ENCODE measurements at places on chromosomes 13 and 19.

DNA sequence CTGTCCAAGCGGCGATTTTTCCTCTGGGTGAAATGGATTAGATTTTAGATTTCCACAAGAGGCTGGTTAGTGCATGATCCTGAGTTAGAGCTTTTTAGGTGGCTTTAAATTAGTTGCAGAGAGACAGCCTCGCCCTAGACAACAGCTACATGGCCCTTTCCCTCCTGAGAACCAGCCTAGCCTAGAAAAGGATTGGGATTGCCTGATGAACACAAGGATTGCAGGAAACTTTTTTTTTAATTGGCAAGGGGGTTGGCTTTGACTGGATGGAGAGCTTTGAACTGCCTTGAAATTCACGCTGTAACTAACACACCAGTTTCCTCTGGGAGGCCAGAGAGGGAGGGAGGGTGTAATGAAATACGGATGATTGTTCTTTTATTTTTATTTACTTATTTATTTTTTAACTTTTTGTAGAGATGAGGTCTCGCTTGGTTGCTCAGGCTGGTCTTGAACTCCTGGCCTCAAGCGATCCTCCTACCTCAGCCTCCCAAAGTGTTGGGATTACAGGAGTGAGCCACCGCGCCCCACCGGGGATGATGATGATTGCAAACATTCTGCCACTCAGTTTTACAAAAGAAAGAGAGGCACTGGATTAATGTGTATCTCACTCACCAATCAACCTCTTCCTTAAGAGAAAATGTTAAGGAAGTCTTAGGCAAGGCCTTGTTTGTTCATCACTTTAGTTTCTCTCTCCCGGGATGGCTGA is 1.9 kb downstream of the LDLR start:
- DNase-seq, result no peak

DNA sequence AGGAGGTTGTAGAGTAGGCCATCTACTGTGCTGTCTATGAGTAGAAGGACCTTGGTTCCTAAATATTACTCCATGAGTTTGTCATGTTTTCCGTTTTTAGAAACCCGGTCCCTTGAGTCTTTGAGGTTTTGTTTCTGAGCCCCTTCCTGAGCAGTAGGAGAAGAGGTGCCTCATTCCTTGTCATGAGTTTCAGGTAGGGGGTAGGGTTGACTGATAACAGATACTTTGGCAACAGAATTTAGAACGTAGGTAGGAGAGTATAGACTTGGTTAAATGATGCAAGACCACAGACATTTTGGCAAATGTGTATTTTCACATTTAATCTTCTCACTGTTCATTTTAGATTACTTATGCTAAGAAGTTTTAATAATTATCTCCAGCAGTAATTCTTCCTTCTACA is 24.6 kb downstream of the LMO7 start:
- no peak for DNase-seq

DNA sequence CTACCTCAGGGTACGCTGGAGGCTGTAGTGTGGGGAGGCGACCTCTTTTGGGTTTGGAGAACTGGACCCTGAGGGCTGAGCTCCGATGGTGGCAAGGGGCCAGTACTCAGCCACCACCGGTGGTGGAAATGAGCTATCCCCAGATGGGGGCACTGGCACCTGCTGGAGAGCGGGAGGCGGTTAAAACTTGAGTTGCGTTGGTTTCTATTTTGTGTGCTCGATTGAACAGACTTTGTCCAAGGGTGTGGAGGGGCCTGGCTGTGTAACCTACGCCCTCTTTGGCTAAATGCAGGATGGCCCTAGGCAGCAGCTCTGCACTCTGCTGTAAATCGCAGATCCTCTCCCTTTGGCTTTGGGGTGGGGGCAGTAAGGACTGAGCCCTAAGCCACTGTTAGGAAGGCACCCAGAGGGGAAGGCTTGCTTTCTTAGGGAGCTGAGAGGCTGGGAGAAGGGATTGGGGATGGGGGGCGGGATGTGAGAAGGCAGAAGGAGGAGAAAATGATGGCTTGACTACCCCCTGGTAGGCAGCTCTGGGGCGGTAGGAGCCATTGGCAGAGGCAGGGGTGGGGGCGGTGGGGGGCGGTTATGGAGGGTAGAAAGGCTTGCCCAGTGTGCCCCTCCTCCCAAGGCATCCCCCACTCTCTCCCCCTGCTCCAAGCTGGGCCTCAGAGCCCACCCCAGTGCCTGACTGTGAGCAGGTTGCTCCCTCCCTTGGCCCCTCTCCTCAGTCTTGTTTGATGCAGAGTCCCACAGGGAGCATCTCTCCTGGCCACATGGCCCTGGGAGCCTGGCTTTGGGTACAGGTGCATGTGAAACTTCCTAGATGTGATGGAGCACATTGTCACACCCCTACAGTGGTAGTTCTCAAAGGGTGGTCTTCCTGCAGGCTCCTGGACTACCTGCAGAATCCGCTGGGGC is 5.0 kb downstream of the VSTM2B start:
- DNase-seq, result no peak

- DNase-seq, result no peak
Observed at GRCh38 chr19:54804101-54804500, 691 bp downstream of the KIR2DL4 start.

DNA sequence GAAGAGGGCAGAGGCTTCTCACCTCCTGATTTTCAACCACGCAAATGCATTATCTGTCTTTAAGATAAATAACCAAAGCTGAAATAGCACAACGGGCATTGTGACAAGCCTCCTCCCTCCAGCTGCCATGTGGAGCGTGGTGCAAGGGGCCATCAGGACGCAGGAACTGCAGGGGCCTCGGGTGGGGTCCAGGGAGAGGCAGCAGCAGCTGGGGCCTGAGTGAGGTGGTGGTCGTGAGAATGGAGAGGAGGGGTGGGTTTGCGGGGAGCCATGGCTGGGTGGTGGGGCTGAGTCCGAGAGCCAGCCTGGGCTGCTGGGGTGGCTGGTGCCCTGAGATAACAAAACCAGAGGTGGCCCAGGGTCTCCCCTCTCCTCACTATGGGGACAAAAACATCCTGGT is 66.0 kb downstream of the EPS15L1 start:
- DNase-seq, result no peak

DNA sequence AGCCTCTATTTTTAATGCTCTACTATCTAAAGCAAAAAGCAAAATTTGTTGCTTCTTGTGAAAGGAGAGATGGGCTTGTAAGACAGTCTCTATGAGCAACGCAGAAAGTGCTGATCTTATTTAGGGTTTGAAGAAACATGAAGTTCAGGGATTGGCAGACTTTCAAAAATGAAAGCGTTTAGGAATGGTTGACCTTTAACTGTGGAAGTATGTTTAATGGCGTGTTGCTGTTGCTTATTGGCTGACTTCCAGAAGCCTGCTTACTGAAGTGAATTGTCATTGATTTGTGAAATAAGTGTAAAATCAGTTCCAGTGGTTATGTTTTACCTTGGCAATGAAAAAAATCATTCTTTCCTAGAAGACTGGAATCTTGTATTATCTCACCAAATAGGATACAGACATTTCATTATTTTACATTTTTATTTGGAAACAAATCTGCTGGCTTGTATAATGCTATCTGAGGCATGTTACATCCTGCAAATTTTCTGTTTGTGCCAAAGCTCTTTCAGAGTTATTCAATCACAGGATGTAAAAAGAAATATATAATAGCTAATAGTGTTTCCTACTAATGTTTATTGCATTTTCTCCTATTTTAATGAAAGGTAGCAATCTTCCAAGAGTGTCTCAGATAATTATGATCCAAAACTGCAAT is 221.3 kb upstream of the SLITRK6 start:
- no peak for DNase-seq

DNA sequence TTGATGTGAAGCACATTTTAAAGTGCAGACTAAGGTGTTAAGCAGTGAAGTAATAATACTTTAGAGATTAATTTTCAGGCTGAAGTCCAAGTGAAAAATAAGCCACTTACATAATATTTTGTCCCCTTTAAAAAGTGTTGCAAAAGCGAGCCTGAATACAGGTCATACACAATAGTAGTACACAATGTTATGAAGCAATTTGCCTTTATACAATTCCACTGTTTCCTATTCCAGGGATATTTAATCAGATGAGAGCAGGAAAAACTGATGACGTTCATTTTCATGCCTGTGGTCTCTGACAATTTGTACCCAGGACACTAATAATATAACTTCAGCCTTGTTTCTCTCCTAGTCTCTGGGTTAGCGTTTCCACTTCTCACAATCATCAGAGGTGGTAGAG is 916.7 kb downstream of the PCDH9 start:
- DNase-seq, result no peak

- no peak for DNase-seq
Observed at GRCh38 chr13:84569366-84569765, 687.1 kb upstream of the SLITRK1 start.

- no peak for DNase-seq
Observed at GRCh38 chr19:30371960-30372824, at the start of gene ZNF536. TSS of gene ZNF536 (plus strand) at chr19:30372384. CDS start at chr19:30443563, 71,179 bp downstream.

DNA sequence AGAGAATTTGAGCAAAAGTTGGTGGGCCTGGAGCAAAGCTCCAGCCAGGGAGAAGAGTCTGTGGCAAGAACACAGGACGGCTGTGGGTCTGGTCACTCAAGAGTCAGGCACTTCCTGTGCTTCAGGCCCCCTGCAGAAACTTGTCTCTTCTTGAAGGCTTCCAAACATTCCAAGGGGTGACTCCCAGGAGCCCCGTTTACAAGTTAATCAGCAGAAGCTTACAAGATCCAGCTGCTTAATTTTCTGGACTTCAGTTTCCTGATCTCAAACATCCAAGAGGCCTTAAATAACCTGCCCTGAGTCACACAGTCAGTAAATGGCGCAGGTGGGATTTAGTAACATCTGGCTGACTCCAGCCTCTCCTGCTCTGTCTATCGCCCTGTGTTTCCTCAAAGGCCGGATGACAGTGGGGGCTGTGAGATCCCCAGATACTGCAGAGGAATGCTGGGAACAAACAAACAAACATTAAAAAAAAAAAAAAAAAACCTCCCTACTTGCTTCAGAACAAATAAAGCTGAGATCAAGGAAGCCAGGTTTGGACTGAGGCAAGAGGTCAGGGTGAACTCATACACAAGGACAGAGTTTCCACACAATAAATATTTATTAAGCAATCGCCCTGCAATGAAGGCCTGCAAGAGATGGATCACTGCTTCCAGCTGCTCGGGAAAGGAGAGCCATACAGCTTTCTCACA is 175.4 kb upstream of the RFC3 start:
- no peak for DNase-seq

DNA sequence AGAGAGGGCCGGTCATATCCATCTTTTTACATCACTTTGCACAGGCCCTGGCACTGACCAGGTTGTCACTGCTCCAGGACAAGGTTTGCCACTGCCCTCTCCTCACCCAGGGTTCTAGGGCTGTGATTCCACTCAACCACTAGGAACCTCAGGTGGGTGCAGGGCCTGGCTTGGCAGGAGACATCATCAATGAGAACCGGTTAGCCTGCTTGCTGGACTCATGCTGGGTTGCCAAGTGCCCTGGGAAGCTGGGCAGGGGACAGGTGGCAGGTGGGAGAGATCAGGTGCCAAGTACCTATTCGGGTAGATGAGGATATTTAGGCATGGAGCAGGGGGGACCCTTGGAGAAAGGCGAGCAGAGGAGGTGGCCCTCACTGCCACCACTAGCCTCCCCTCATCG is 4.2 kb upstream of the CERS4 start:
- no peak for DNase-seq

- no peak for DNase-seq
Observed at GRCh38 chr13:31067416-31068118, 94.1 kb downstream of the HSPH1 start.

GRCh38 chr19:33864311-33864850 is 67.7 kb downstream of the KCTD15 start:
- no peak for DNase-seq

GRCh38 chr13:101298517-101298916 is 117.8 kb downstream of the NALCN start:
- no peak for DNase-seq

DNA sequence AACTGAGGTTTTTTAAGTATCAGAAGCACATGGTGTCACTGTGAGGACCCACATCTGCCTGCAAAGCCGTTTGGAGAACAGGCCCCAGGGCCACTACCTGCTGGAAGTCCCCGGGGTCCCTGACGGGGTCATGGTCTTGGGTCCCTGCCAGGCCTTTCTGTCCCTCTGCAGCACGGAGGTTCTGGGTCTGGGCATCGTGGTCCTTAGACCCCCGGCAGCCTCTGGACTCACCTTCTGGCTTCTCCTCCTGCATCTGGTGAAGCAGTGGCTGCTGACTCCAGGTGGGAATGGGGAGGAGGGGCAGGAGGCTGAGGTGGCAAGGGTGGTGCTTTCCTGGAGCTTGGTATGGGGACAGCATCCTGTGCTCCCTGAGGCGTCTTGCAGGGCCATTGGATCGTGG is 198.6 kb downstream of the TEX29 start:
- DNase-seq, result no peak

- no peak for DNase-seq
Observed at GRCh38 chr13:111532111-111532510, 211.7 kb downstream of the TEX29 start.

GRCh38 chr13:92671821-92672220 is 554.8 kb upstream of the GPC6 start:
- DNase-seq, result no peak

DNA sequence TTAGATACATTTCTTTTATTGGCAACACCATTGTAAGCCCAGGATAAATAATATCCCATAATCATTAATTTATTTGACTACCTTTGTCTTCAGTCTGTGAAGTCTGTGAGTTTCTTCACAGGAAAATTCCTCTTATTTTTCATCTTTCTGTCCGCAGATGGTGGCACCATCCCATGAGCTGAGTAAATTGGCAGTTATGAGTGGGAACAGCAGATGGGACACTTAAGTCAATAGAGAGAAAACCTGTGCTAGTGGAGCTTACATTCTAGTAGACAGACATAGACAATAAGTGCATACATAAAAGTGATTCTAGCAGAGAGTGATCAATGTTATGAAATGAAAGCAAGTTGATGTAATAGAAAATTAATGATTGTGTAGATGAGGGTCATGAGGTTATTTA is 638.2 kb upstream of the MIR17HG start:
- DNase-seq, result no peak

DNA sequence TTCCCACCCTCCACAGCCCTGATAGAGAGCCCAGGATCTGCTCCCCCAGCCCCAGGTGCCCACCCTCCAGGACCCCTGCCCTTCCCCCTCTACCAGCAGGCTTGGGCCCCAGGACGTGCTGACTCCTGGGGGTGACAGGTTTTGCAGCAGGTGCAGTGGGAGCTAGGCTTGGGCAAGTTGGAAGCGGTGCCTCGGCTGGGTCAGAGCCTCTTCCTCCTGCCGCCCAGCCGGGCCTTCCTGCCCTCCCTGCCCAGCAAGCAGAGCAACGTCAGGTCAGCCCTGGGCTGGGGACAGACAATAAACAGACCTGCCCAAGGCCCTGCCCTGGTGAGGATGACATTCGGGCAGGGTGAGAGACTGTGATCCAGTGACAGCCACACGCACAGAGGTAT is 9.2 kb upstream of the NCCRP1 start:
- no peak for DNase-seq

GRCh38 chr13:90154311-90154960 is 1193.1 kb upstream of the MIR17HG start:
- no peak for DNase-seq

GRCh38 chr13:98370806-98371515 is 193.9 kb upstream of the RNF113B start:
- no peak for DNase-seq

DNA sequence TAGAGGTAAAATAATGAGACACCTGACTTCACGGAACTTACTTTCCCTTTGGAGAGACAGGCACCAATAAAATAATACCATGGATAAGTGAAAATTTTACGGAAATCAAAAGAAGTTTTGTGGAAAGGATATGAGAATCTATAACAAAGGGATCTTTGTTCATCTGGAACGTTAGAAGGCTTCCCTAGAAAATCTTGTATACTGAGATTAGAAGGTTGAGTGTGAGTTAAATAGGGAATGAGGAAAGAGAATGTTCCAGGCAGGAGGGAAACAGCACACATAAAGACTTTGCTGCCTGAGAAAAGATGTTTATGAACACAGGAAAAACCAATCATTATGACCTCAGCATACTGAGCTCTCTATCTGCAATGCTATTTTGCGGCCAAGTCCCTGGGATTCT is 19.6 kb upstream of the RAP2A start:
- no peak for DNase-seq

Measured in stimulated activated CD4-positive, alpha-beta T cell treated with anti-CD3 and anti-CD28 coated beads, Interleukin-1b, Interleukin-23, amount 100 ng/mL, for 48 hours (primary cell).